ENCODE measurements at places on chromosomes 2 and 18.
A peak's percentile ranks its signal among the peaks of the same experiment; 100 is the strongest.

DNA sequence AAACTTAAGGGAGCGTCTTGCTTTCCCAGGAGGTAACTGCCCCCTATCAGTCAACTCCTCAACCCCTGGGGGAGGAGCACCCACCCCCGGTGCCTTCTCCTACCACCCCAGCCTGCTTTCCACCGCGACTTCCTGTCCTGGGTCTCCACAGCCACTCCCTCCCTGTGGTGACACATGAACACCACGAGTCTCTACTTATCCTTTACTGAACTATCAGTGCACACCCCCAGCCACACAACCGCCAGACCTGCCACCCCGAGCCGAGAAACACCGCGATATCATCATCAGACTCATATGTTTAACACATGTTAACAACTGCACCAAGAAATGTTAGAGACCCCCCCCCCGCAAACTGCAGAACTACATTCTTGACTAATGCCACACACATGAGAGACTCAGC is 43.3 kb downstream of the LONRF2 start:
- peak; percentile 74 for DNase-seq

- peak; percentile 37 for DNase-seq
Measured at GRCh38 chr18:51009072-51009471, 20.9 kb upstream of the SMAD4 start.

- no peak for DNase-seq
Measured at GRCh38 chr2:180677200-180677599, 303.2 kb upstream of the UBE2E3 start.

GRCh38 chr18:79786786-79787526 is 10.8 kb upstream of the KCNG2 start:
- DNase-seq = peak; percentile 44

DNA sequence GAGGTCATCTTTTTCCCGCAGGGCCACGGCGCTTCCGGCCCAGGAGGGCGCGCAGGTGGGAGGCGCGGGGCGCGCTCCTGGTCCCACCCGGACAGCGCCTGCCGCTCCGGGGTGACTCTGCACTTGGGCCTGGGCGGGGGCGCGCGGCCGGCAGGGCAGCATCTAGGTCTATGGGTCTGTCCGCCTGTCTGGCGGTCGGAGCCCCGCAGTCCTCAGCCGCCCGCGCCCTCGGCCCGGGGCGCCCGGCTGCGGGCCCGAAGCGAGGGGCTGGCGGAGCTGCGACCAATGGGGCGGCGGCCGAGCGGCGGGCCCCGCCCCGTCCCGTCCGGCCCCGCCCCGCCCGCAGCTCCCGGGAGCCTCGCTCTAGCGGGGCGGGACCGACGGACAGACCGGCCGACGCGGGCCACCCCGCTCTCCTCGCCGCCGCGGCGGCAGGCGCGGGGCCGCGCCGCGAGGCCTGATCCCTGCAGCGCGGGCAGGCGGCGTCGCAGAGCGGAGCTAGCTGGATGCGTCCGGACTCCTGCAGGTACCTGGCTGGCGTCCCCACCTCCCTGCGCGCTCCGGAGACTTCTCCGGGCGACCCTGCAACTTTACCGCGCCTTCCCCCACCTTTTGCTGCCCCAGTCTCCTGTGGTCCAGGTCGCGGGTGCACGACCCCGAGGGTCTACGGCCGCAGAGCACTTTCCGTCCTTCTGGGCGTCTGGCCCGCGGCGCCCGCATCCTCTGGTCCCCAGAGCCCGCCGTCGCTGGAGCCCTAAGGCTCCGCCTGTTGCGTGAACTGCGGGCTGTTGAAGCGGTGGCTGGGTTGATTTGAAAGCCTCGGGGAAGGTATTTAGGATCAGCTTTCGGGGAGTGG is at the start of gene KCNS3:
Gene KCNS3, plus strand, starts transcription at position 387 of the 856 bp plus-strand sequence. CDS start 52,342 bp downstream, outside the sequence.
- DNase-seq = peak; percentile 42

GRCh38 chr2:203360833-203361430 is 32.7 kb downstream of the ABI2 start:
- DNase-seq = no peak

DNA sequence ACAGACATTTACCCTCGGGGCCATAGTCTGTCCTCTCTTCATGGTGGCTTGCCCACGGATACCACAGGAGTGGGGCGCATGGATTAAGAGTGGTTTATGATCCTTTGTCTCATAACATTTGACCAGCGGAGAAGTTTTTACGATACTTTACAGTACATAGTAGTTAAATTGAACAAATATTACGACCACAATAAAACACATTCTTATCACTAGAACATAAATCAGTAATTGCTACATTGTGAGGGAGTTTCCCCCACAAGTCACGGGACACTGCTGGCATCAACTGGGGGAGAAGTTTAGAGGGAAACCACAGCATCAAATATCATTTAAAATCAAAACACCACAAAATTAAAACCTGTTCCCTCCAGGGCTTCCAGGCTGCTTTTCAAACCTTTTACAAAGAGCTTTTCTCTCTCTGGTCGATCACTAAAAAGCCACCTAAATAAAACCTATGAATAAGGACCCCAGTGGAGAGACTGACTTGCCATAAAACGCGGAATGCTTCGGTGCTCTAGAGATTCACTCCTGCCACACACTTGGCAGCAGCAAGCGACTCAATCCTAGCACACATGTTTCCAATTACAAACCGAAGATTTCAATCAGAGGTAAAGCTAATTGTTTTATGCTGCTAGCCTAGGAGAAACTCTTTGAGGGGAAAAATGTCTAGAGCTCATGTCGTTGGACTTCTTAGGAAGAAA is 173.7 kb upstream of the HNRNPA3 start:
- DNase-seq = no peak

- DNase-seq = no peak
Measured at GRCh38 chr2:226600802-226601201, 198.8 kb downstream of the IRS1 start.

DNA sequence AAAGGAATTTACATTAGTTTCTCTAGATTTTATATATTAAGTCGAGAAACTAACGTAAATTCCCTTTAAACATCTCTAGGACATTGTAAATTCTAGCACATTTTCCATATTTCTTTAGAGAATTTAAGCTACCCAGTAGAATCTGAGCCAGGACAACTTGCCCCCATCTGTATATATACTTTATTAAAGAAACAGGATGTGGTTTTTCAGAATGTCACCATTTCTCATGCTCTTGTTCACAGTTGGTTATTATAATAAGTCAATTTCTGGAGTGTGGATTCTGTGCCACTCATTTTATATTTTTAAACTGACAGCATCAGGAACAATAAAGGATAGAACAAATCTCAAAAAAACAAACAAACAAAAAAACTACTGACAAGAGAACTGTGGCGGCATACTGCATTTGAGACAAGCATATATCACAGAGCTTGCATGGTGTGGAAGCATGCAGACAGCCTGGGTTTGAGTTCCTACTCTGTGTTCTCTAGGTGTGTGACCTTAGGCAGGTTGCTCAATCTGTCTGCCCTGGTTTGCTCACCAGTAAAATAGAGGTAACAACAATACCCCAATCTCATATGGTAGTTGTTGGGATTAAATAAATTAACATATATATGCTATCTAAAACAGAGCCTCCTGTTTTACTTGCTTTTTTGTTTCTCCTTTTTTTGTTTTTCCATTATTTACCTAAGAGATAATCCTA is 61.4 kb upstream of the DNER start:
- DNase-seq = peak; percentile 45

GRCh38 chr18:2840521-2840920 is 6.3 kb upstream of the EMILIN2 start:
- DNase-seq = no peak

GRCh38 chr18:12282442-12283039 is 25.5 kb upstream of the TUBB6 start:
- no peak for DNase-seq

DNA sequence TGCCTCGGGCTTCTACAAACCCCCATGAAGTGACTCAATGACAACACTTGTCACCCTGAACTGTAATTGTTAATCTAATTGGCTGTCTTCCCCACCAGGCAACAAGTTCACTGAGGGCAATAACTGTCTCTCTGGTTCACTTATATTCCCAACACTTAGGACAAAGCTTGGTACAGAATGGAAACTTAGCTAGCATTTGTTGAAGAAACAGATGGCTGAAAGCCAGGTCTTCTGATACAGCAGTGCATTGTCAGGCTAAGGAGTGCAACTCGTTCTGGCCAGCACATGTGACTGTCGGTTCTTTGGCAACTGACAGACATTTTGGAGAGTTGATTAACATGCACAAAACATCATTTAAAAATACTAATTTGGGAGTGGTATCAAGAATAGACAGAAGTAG is 14.6 kb upstream of the DNAJC27 start:
- DNase-seq = peak; percentile 42

- DNase-seq = no peak
Measured at GRCh38 chr2:235678712-235679111, 184.9 kb downstream of the AGAP1 start.

DNA sequence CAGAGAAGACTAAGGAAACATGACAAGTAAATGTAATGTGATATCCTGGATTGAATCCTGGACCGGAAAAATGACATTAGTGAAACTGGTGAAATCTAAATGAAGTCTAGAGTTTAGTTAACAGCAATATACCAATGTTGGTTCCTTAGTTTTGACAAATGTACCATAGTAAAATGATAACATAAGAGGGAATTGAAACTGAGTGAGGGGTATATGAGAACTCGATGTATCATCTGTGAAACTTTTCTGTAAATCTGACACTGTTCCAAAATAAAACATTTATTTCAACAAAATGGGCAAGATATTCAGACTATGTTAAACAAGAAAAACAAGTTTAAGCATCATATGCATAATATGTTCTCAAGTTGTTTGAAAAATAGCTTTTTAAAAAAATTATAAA is 63.8 kb downstream of the OLA1 start:
- no peak for DNase-seq

DNA sequence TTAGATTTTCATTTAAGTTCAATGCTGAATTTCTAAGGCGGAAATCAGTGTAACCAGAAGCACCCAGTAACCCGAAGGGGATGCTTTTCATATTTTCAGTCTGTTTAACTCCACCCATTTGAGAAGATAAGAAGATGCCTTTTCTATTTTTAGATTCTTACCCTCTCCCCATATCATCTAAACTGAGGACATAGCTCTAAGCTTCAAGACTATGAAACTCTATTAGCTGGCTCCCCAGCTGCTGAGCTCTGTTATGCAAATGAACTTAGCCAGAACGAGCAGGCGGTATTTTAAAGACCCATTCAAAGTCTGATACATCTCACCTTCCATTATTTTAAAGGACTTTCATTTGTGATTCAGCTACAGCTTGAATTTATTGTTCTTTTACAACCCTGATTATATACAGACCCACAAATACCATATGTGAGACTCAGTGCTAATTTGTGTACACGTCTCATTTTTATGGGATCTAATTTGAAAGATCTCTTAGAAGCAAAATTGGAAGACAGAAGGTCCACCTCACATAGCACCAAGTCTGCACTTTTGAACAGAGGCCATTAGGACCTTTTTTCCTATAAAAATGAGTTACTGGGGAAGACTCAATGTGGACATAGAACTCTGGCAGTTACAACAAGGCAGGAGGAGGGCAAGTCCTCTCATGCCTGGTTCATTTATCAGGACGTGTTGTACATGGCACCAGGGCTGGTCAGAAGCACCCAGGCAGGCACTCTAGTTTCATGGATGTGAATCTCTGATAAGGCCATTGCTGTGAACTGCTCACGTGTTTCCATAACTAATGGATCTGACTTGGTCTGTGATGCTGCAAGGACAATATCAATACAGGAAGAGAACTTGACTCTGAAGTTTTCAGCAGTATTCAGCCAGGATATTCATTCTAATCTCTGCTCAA is 16.3 kb downstream of the CDC42EP3 start:
- peak; percentile 60 for DNase-seq

GRCh38 chr2:131156452-131157149 is 51.5 kb downstream of the PLEKHB2 start:
- no peak for DNase-seq

DNA sequence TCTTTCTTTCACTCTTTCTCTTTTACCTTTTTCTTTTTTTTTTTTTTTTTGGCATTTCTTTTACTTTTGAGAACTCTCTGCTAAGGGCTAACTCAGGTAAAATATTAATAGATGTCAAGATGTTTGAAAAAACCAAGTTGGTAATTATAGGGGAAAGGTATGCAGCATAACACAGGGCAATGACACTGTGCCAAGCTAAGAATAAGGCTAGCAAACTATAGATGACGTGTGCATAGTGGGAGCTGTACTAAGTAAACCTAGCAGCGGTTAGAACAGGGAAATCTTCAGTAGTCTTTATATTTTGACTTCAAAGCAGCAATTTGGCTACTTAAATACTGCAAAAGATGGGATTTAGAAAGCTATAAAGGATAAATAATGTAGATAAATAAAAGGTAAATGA is 415.4 kb upstream of the RGPD4 start:
- no peak for DNase-seq

DNA sequence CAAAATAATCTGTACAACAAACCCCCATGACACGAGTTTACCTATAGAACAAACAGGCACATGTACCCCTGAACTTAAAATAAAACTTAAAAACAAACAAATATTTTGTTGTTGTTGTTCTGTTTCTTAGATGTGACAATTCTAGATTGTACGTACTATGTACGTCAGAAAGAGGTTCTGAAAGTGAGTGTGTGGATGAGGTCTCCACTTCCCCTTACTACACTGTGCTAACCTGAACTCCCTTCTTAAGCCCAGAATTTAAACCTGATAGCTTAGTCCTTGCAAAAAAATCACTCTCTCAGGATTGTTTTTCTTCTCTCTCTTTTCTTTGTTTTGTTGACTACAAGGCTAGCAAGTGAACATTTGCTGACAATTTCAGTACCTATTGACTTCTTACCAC is 581.6 kb downstream of the LRRTM4 start:
- DNase-seq = no peak

DNA sequence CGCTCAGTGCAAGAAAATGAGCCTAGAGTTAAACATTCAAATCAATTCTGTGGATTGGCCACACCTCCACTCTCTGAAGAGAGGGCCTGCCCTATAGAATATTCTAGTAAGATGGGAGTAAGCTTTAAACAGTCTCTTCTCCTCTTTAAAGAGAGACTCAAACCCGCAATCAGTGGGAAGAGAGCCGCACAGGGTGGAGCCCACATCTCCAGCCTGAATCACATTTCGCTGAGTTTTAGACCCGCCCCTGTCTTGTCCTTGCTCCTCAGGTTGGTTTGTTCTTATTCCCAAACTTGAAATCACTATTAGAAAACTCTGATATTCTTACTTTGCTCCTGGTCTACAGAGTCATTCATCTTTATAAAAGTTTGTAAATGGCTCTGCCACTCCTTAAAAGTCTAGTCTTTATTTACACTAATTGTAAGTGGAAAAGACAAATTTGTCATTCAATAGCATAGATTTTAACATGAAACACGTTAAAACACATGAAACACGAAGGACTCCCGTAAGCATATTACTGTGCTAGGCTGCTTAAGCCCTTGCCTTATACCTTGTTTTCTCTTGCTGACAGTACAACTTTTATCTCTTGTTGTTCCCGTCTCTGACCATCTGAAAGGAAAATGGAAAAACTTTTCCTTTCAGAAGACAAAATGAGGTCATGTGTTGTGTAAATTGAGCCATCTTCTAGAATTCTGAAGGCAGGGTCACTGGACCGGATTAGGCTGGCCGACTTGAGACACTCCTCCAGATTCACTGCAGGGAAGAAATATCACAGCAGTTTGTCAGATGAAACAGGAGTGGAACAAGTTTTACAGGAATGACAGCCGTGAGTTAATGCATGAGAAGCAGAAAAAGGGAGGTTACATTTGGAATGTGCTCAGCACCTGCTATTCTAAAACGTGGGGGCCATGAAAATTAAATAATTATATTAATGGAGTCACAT is 5.6 kb downstream of the DSC1 start:
- DNase-seq = no peak
